ENCODE measurements at places on chromosomes 3 and 15. TPM values are rescaled to one million over a fixed set of nuclear protein-coding genes. Genes with fewer than 3 reads are reported as not detected.

The TIPIN gene
- 13.1 TPM for total RNA-seq

The ARL6 gene
- 14.6 TPM for total RNA-seq

The ABI3BP gene
- total RNA-seq = 3.4 TPM

The MUC20 gene
- total RNA-seq = 98.1 TPM

The CD96 gene
- 0.20 TPM for total RNA-seq

The TMEM45A gene
- 21.6 TPM for total RNA-seq

The CACNA1D gene
- total RNA-seq = not detected

The FSTL1 gene
- 256 TPM for total RNA-seq

The GPR160 gene
- total RNA-seq = 11.1 TPM

The DAZL gene
- total RNA-seq = not detected

The ZBTB20 gene
- 26.5 TPM for total RNA-seq

The GP9 gene
- not detected for total RNA-seq

The RLBP1 gene
- not detected for total RNA-seq

The LDHAL6B gene
- not detected for total RNA-seq

The ST3GAL6 gene
- total RNA-seq = 5.4 TPM

The TM4SF18 gene
- not detected for total RNA-seq

The EPHA6 gene
- total RNA-seq = 1.2 TPM

The ATP10A gene
- total RNA-seq = not detected

The ST8SIA2 gene
- not detected for total RNA-seq

The EPHB1 gene
- 0.15 TPM for total RNA-seq

The LEO1 gene
- 21.7 TPM for total RNA-seq

The NDUFAF3 gene
- total RNA-seq = 32.9 TPM

The PLIN1 gene
- 1.0 TPM for total RNA-seq

The B3GALNT1 gene
- 17.3 TPM for total RNA-seq

The HCLS1 gene
- 2.6 TPM for total RNA-seq

The MEX3B gene
- total RNA-seq = not detected

The C3orf22 gene
- total RNA-seq = not detected

The KIF7 gene
- total RNA-seq = 13.3 TPM

Measured in PC-9 (cell line).